ENCODE measurements at places on chromosomes 1 and 21. TPM values are rescaled to one million over a fixed set of nuclear protein-coding genes. Genes with fewer than 3 reads are reported as not detected.

- H3K27me3 ChIP-seq = peaks cover 36% of the 10 kb centered on the region
- no peaks in the 10 kb centered on the region for H3K36me3 ChIP-seq
- DNase-seq = no peak
- no peak overlapping the region for H3K4me3 ChIP-seq
- H3K4me1 ChIP-seq = no peaks in the 10 kb centered on the region
- H3K27ac ChIP-seq = no peak overlapping the region
Measured at GRCh38 chr21:42081138-42081537, 10.0 kb downstream of the UMODL1 start.

GPR61 gene
- 0.08 TPM for total RNA-seq

DNA sequence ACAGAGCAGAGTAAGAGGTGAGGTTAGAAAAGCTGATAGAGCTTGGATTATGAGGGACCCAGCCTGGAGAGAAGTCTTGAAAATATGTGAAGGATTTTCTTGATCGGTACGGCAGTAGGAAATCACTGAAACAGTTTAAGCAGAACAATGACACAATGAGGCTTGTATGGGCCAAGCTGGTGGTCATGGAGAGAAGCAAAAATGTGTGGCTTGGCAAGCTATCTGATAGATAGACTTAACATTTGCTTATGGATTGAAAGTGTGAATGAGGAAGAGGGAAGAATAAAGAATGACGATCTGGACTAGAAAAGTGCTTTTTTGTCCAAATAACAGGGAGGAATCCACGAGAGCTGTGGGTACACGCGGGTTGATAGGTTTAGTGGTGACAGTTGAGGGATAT, 15.4 kb upstream of the XPR1 start:
- H3K4me3 ChIP-seq = no peak overlapping the region
- H3K27me3 ChIP-seq = no peaks in the 10 kb centered on the region
- DNase-seq = no peak

FASLG gene
- not detected for total RNA-seq

DNA sequence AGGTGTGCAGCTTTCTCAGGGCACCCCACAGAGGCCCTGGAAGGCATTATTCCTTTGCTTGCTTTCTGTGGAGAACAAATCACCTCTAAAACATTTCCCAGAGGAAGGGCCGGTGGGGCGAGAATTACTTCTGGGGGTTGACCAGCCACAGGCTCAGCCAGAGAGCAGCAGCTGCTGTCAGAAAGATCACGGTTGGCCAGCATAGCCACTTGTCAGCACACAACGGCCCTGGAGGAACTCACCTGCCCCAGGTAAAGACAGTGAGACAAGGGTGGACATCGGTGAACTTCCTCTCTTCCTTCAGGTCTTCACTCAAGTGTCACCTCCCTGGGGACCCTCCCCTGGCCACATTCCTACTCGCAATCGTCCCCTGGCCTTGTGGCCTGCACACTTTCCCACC, 69.5 kb upstream of the CLDN14 start:
- H3K27me3 ChIP-seq = peaks cover 48% of the 10 kb centered on the region
- DNase-seq = no peak
- H3K36me3 ChIP-seq = no peaks in the 10 kb centered on the region
- no peak overlapping the region for H3K27ac ChIP-seq
- H3K4me3 ChIP-seq = no peak overlapping the region

KNCN gene
- not detected for total RNA-seq

GRCh38 chr1:153647346-153647714, 11.2 kb upstream of the SNAPIN start:
- peaks cover 54% of the 10 kb centered on the region for H3K4me1 ChIP-seq
- H3K27me3 ChIP-seq = no peaks in the 10 kb centered on the region
- H3K36me3 ChIP-seq = peaks cover 47% of the 10 kb centered on the region
- peak overlapping the region; percentile 48 for H3K27ac ChIP-seq
- DNase-seq = no peak

TXNDC12 gene
- 25.7 TPM for total RNA-seq

Measured in left ventricle myocardium inferior (tissue), 1 donor.